ENCODE measurements at places on chromosomes 4 and X.

- DNase-seq = no peak
Measured at GRCh38 chr4:1819816-1820215, 26.7 kb downstream of the FGFR3 start.

DNA sequence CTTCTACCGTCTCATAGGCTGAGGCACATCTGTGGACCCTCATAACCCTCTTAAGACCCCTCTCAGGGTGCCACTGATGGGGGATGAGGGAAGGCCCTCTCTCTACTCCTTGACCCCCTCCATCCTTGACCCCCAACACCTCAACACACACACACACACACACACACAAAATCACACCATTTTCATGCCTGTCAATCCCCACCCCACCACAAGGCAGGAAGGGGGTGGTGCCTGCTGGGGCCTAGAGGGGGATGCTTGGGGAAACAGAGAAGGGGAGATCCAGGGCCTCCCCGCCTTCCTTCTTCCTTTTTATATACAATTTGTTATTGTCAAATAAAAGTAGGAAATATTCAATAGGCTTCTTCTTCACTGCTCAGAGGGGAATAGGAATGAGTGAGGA is 1.2 kb upstream of the EBP start:
- DNase-seq = no peak

GRCh38 chr4:102625232-102625930 is 124.2 kb downstream of the NFKB1 start:
- no peak for DNase-seq

GRCh38 chr4:159150821-159151390 is 48.0 kb downstream of the RAPGEF2 start:
- no peak for DNase-seq

- DNase-seq = no peak
Measured at GRCh38 chrX:155235891-155236290, 19.6 kb downstream of the VBP1 start.

GRCh38 chr4:27928761-27929540 is 1068.3 kb downstream of the STIM2 start:
- no peak for DNase-seq

DNA sequence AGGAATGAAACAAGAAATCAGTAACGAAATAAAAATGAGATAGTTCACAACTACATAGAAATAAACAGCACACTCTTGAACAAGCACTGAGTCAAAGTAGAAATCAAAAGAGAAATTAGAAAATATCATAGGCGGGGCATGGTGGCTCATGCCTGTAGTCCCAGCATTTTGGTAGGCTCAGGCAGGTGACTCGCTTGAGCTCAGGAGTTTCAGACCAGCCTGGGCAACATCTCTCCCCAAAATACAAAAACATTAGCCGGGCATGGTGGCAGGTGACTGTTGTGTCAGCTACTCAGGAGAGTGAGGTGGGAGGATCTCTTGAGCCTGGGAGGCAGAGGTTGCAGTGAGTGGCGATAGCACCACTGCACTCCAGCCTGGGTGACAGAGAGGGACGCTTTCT is 714.4 kb downstream of the GLUD2 start:
- DNase-seq = no peak

GRCh38 chrX:1355131-1356046 is 18.8 kb downstream of the IL3RA start:
- no peak for DNase-seq

GRCh38 chrX:17546356-17546755 is 171.4 kb downstream of the NHS start:
- DNase-seq = no peak

GRCh38 chr4:41346306-41347061 is 89.8 kb downstream of the UCHL1 start:
- no peak for DNase-seq

GRCh38 chr4:174387143-174387542 is 103.4 kb downstream of the CEP44 start:
- DNase-seq = no peak

DNA sequence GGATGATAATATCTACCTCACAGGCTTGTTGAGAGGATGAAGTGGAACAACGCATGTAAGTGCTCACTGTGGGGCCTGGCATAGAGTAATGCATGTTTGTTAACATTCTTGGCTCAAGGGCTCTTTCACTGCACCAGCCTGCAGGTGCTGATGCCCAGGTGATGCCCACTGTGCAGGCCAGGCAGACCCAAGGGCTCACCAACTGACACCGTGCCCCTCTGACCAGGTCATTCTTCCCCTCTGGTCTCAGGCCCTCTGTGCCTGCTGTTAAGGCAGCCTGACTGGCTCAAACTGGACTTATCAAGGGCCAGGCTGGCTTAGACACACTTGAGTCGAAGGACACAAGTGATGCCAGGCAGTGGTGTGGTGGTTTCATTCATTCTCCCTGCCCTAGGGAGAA is 90.5 kb downstream of the PJA1 start:
- DNase-seq = no peak

DNA sequence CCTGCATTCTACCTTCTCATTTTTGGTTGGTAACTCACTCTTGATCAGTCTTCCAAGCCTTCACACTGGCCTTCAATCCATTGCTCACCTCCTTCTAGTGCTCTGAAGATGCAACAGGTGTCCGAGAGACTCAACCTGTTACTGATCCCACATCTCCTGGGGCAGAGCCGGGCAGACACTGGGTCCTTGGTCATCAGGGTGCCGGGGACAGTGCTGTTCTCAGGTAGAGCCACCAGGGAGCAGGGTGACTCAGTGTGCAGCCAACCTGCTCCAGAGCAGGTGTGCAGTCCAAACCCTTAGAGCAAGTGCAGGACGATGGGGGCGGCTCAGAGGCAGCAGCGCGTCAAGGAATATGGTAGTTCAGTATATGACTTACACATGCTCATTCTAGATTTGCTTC is 188.4 kb downstream of the DHX15 start:
- no peak for DNase-seq

DNA sequence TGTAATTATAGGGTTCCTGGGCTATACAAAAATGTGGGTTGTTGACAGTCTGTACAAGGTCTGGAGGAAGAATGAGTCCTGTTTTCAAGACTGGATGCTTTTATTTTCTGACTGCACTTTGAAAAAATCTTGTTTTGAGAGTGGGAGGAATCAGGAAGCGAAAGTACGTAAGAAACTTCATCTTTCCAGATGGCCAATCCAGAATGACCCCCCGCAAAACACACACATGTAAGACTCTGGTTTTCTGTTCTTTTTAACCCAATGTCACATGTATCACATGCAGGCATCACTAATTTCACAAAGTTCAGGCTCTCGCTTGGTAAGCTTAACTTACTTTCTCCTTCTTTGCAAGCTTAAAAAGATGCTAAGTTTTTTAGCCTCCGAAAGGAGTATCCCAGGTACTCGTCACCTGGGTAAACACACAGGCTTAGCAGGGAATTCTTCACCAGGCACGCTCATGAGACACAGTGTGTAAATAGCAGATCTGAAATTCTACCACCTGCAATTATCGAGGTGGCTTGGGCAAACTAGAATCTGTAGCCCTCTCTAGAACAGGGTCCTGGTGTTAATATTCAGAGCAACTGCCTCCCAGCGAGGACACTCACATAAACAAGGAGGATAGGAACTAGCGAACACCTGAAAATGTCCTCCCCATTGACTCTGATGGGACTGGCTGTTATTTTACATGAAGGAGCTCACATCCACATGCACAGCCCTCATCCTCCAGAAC is 90.7 kb downstream of the NSUN7 start:
- DNase-seq = no peak

- DNase-seq = no peak
Measured at GRCh38 chr4:75658876-75659275, 14.3 kb downstream of the G3BP2 start.

GRCh38 chr4:37967736-37968135 is 7.5 kb downstream of the PTTG2 start:
- no peak for DNase-seq

DNA sequence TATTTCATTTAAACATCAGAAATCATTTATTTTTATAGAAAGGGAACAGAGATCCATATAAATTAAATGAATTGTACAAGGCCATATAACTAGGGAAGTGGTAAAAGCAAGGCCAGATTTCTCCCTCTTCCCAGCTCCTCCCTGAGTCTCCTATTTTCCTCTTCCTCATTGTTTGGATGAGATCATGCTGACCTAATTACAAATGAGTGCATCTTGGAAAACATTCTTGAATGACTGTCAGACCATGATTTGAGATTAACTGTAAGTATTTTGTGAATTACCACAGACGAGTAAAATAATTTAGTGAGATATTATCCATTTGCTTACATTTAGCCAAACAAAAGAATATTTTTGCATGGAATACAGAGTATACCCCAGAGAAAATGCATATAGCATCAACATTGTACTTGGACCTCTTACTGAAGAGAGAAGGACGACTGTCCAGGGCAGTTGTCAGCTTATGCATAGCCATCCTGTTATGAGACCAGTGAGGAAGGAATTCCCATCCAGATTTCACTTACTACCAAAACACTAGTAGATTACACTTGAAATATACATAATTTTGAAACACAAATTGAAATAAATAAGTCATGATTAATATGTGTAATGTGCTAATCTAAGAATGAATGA is 47.3 kb downstream of the SLAIN2 start:
- no peak for DNase-seq

DNA sequence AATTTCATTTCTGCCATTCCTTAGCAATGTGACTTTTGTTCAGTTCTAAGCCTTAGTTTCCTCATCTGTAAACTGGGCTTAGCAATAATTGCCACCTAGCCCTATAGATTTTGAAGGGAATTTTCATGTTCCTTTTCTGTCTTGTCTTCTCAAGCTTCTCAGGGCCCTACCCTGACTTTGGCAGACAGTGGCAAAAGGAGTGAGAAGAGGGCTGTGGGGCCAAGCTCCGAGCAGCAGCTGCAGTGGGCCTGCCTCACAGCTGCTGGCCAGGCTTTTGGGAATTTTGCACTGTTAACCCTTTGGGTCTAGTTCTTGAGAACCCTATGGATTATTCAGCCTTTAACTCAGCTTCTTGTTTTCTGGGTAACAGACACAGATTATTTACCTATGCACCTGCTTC is 67.6 kb upstream of the IGSF1 start:
- no peak for DNase-seq

- DNase-seq = no peak
Measured at GRCh38 chrX:134664202-134664601, 5.9 kb upstream of the PLAC1 start.

GRCh38 chr4:11051181-11051580 is 366.6 kb upstream of the CLNK start:
- no peak for DNase-seq

- DNase-seq = no peak
Measured at GRCh38 chr4:161907590-161907955, 256.2 kb downstream of the FSTL5 start.

DNA sequence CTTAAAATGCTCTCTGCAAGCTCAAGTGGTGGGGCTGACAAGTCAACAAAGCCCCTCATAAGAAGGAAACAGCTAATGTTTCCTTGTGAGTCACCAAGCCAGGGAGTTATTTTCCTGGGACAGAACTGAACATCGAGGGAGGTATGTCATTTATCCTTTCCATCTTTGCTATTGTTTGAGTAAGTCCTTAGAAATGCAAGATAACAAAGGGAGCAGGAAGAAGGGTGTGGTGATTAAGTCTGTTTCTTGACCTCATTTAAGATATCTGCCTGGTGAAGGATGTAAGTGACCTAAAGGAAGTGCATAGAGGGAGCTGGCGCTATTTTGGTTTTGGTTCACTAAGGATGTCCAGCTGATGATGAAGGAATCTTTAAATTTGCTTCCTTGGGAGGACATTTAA is 39.9 kb downstream of the ATG4A start:
- no peak for DNase-seq

DNA sequence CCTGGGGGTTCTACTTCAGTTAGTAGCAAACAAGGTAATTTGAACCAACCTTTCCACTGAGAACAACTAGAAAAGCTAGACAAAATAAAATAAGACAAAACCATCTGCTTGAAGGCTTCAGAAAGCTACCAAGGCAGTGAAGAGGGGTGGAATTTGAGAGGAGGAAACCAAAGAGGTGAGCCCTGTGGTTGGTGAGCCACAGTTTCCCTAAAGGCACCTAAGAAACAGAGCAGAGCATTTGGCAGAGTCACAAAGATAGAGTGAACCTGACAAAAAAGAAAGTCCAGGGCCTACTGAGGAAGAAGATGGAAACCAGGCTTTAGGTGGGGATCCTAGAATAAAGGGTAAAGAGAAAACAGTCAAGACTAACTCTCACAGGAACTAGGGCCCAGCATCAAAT is 44.3 kb downstream of the CHST7 start:
- no peak for DNase-seq

DNA sequence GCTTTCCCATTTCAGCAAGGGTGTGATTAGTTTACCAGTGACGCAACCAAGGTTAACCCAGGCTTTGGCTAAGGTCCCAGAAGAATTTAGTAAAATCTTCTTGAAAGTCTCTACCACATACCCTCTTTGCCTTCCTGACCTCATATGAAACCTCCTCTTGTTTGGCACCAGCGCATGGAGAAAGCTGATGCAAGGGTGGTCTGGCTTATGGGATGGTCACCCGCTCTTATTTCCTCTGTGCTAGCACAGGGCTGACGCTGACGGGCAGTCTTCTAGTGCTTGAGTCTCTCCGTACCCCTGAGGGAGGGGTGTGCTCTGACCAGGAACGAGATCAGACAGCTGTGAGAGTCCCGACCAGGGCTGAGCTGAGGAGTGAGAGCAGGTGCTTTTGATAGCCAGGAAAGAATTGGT is 137.6 kb downstream of the TENM3 start:
- DNase-seq = no peak

- no peak for DNase-seq
Measured at GRCh38 chr4:16826406-16826910, 72.0 kb downstream of the LDB2 start.

- DNase-seq = peak; percentile 26
Measured at GRCh38 chr4:75916091-75916661, 13.9 kb upstream of the PPEF2 start.

GRCh38 chr4:95466791-95467190 is 82.0 kb downstream of the UNC5C start:
- DNase-seq = no peak

DNA sequence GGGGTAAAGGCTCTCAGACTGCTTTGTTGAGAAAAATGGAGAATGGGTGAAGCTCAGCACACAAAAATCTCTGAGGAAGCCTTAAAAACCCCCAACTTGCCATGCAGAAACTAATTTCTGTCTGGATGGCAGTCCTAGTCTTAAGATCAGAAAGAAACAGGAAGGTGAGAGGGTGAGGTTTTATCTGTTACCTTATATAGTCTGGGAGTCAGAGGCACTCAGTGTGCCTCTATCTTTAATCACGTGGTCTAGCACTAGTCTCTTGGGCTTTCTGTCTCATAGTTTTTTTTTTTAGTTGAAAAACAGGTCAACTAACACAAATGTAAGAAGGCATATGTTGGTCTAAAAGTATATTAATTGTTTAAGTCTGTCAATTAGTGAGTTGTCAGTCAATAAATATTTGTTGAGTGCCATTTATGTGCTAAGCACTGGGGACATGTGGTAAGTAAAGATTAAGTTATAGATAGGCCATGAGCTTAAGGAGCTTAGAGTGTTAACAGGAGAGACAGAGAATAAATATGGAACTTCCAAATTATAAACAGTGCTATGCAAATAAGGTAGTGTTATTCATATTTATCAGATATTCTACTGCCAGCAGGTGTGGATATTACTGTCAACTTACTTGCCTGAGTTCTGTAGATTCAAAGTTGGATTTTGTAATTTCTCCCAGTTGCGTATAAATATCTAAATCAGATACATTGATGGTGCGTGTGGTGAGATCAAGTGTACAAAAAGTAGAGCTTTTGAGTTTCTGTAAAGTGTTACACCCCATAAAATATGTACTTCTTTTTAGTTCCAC is 7.0 kb downstream of the CYBB start:
- no peak for DNase-seq

Measured in NCI-H1105 treated with DMSO at 0.1 percent for 48 hours (cell line).